ENCODE measurements at places on chromosomes 7 and 10.

DNA sequence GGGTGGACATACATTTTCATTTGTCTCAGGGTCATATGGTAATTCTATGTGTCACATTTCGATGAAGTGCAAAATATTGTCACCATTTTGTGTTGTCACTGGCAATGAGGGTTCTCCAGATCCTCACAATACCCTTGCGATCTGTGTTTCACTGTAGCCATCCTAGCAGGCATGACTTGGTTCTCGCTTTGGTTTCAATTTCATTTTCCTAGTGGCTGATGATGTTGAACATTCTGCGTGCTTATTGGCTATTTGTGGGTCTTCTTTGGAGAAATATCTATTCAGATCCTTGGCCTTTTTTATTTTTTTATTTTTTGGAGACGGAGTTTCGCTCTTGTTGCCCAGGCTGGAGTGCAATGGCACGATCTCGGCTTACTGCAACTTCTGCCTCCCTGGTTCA lies 24.8 kb upstream of the MNX1 start:
- no peak for DNase-seq

GRCh38 chr10:46031648-46032532 lies 1.5 kb upstream of the NCOA4 start:
- no peak for DNase-seq

GRCh38 chr7:19336836-19337383 lies 191.7 kb upstream of the FERD3L start:
- DNase-seq = no peak

DNA sequence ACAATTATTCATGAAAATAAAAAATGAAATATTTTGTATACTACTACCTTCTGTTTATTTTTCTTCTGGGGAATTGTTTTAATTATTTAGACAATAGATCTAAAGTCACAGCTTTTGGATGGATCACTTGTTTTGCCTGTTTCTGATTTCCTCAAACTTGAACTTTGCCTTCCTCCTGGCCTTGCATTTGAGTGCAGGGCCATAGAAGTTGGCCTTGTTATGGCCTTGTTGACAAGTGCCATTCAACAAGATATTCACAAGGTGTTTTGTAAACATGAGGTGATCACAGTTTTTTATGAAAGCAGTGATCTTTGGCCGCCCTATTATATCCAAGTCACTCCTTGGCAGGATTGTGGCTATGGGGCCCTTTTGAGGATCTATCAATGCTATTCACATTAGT lies 4.6 kb downstream of the ZNF22 start:
- DNase-seq = no peak

- no peak for DNase-seq
Observed at GRCh38 chr10:127195571-127196281, 665 bp downstream of the INSYN2A start.

DNA sequence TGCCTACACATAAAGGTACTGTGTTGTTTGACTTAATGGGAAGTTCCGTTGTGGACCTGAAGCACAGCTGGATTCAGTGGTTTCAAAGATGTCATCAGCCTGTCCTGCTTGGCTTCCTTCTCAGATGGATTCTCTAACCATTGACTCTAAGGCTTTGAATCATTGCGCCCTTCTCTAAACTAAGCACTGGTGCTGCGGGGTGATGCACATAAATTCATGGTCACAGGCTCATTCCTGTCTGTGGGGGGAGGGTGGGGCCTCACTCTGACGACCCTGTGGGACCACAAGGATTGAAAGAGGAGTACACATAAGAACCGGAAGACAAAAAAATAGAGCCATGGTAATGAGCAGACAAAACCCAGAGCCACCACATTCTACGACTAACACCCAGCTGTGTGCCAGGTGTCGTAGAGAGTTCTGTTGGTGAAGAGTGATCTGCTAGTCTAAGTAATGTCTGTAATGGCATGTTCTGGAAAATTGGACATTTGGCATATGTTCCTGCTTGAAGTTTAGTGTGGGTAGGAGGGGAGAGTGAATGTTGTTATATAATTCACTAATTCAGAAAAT lies 97.3 kb upstream of the YAE1 start:
- no peak for DNase-seq

DNA sequence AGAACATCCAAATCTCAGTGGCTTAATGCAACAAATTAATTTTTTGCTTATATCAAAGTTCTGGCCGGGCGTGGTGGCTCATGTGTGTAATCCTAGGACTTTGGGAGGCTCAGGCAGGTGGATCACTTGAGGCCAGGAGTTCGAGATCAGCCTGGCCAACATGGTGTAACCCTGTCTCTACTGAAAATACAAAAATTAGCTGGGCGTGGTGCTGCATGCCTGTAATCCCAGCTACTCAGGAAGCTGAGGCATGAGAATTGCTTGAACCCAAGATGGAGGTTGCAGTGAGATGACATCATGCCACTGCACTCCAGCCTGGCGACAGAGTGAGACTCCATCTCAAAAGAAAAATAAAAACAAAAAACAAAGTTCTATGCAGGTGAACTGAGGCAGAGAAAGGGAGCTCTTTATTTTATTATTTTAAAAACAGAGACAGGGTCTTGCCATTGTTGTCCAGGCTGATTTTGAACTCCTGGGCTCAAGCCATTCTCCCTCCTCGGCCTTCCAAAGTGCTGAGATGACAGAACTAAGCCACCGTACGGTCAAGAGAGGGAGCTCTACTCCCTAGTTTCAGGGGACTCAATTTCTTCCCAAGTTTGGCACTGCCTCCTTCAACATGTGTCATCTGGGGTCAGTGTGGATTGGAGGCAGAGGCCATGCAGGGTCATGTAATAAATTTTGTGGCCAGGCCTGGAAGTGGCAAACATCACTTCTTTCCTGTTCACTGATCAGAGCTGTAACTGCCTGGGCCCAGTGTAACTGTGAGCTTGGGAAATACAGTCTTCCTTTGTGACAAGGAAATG lies 2.4 kb downstream of the ADCK2 start:
- no peak for DNase-seq

GRCh38 chr10:29253690-29254029 lies 35.2 kb upstream of the LYZL1 start:
- no peak for DNase-seq

DNA sequence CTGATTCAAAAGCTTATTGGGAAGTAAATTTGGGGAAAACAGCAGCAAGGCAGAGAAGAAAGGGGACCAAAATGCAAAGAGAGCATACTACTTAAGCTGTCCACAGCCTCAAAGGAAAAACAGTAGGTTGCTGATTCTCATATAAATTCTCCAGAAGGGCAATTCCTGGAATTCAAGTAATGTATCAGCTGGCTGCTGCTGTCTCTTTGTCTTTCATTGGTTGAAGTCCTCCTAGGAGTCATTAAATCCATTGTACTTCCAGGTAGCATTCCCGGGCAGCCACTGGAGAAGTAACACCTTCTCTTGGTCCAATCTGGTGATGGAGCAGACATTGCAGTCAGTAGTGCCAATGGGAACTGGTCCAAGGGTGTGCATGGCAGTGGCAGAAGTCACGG lies 22.7 kb downstream of the BET1 start:
- DNase-seq = no peak

Data from CD4-positive, alpha-beta T cell treated with Interleukin-17A for 1 hour (primary cell).